ENCODE measurements at places on chromosomes 6 and 20.

DNA sequence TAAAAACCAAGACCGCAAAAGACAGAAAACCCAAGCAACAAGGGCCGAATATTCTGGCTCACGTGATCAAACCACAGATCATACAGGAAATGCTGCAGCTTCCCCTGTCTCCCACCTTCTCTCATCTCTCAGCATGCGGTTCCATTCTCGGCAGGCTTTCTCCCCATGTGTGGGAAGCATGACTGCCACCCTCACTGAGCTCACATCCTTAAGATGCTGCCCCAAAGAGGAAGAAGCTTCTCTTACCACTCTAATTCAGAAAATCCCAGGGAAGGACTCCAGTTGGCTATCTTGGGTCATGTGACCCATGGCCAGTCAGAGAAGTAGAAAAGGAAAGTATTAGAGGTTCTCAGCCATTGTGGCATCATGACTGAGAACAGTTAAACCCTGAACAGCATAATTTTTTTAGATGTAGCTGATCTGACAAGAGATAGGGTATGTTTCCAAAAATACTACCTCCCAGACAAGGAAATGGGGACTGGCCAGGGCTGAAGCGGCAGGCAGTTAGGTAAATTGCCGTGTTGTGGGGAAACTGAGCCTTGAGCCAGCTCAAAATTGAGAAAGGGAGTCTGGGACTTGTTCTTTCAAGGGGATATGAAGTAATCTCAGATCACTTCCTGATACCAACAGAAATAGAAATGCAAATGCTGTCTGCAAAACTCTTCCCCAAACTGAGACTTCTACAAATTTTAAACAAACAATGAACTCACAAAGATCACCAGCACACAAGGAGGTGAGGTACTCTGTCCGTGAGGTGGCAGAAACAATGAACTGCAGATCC, 37.1 kb upstream of the GRM4 start:
- peak; percentile 30 for DNase-seq

GRCh38 chr6:136012943-136013342, 161.4 kb downstream of the PDE7B start:
- DNase-seq: no peak

- no peak for DNase-seq
Measured at GRCh38 chr6:160070427-160070826, 51.2 kb upstream of the SLC22A1 start.

GRCh38 chr20:33568868-33569801, 79.2 kb downstream of the CBFA2T2 start:
- DNase-seq: peak; percentile 28

Data from GM23338 (cell line).